ENCODE measurements at places on chromosomes 6 and 20.

DNA sequence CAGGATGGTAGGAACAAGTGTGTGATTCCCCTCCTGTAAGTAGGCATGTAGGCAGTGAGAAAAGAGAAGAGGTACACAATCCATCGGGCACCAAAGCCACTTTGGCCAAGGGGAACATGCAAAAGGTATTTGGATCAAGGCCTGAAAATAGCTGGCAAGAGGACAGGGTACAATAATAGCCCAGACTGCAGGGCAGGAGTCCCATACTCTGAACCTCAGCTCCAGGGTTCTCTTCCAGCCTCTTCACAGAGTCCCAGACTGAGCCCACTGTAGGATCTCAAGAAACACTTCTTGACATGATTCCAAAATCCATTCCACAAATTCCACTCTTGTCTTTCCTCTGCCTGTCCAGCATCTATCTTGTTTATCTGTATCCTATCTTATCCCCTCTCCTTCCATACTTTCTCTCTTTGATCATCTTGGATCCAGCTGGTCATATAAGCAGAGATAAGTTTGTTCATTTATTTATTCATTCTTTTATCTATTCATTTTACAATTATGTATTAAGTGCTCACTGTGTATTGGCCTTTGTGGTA, 19.7 kb downstream of the ACSS2 start:
- DNase-seq, result no peak

- no peak for DNase-seq
These were observed 13.1 kb downstream of the VSTM2L start for GRCh38 chr20:37915800-37916570.

DNA sequence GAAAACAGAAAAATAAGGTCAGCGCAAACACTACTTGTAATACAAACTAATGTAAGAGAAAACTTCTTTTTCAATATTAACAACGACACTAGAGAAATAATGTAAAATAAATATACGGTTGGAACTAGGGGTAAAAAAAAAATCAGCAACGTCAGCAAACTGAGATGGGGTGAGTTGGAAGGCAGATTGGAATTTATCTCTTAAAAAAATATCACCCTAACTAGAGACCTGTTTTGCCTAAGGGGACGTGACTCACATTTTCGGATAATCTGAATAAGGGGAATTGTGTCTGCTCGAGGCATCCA, 705 bp upstream of the UTRN start:
- DNase-seq, result no peak

DNA sequence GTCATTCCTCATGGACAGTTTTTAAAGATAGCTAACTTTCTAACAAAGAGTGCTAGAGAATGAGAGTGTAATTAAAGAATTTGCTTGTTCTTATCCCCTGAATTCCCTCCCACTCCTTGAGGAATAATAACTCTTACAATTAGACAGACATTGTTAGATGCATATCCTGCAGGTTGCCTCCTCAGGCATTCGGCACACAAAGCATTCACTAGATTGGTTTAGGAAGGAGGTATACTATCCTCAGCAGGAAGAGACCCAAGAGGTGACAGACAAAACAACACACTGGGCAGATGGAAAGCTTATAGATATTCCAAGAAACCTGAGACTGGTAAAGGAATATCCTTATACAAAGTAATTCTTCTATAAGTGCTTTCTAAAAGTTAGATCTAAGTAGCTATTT, 109.1 kb upstream of the FAM184A start:
- no peak for DNase-seq

- DNase-seq, result no peak
These were observed 15.5 kb downstream of the CCDC167 start for GRCh38 chr6:37483917-37484785.

DNA sequence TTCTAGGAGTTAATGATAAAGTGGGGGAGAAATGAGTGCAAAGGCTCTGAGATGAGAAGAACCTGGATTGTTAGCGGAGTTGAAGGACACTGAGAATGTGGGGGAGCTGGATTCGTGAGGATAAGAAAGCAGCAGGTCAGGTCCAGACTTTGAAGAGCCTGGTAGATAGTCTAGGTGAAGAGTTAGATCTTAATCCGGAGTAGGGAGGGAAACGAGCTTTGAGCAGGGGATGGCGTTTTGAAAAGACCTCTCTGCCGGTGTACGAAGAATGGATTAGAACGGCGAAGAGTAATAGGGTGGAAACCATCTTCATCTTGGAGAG, 487 bp upstream of the PHF20 start:
- no peak for DNase-seq

- no peak for DNase-seq
These were observed 868 bp downstream of the CYB5R4 start for GRCh38 chr6:83860359-83860755.

GRCh38 chr20:37407019-37407566, 61.2 kb downstream of the SRC start:
- DNase-seq, result no peak

DNA sequence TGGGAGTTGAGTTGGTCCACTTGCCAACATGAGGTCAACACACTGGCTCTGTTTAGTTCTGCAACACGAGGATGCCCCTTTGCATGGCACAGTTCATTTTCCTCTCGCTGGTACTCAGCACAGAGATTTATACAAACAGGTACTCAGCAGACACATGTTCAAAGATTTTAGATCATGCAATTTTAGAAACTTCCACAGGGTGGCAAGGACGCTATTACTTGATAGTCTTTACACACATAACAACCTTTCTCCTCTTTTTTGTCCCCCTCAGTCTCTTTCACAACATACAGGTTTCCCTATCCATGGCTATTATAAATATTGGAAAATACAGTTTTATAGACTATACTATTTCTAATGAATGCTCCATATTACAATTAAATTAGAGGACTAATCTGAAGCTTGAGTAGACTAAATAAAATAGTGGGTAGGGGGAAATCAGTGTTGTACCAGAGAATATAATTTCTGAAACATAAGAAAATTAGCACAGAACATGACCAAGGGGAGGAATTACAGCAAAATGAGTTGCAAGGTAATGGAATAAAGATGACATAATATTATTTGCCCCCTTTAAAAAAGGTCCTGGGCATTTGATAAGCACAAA, 331.8 kb upstream of the BTBD3 start:
- DNase-seq, result no peak

GRCh38 chr6:82205930-82206392, 41.6 kb downstream of the IBTK start:
- no peak for DNase-seq

GRCh38 chr20:39775110-39775509, 813.0 kb downstream of the DHX35 start:
- DNase-seq, result no peak

DNA sequence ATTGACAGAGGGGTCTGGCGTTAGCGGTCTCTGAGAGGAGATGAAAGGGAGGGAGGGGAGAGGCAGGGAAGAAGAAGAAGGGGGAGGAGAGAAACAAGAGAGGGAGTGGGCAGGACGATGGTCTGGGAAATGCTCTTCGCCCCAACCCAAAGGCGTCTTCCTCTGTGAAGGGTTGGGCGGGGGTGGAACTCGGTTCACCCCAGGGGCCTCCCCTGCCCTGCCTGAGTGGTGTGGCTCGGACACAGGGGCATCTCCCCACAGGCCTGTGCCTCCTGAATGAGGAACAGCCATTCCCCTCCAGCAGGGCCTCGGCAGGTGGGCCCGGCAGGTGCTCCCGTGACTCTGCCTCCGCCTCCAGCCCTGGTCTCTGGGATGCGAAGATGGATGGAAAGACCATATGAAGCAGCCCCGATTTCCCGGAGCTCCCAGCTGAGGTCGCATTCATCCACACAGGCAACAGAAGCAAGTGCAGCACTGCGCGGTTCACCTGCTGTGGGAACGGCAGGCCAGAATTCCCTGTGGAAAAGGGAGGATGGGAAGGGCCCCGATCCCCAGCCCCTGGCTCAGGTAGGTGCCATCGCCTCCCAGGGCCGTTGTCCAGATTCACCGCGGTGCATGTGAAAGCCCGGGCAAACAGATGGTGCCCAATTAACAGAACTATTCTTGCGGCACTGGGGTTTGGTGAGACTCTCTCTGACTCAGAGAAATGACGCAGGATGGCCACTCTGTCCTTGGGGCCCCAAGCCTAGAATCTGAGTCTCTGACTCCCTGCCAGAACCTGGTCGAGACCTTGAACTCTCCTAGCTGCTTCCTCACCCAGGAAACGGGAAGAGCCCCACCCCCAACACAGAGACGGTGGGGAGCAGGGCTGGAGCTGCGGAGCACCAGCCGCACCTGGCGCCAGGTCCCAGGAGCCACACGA, 29.4 kb upstream of the RPS6KA2 start:
- DNase-seq, result no peak

DNA sequence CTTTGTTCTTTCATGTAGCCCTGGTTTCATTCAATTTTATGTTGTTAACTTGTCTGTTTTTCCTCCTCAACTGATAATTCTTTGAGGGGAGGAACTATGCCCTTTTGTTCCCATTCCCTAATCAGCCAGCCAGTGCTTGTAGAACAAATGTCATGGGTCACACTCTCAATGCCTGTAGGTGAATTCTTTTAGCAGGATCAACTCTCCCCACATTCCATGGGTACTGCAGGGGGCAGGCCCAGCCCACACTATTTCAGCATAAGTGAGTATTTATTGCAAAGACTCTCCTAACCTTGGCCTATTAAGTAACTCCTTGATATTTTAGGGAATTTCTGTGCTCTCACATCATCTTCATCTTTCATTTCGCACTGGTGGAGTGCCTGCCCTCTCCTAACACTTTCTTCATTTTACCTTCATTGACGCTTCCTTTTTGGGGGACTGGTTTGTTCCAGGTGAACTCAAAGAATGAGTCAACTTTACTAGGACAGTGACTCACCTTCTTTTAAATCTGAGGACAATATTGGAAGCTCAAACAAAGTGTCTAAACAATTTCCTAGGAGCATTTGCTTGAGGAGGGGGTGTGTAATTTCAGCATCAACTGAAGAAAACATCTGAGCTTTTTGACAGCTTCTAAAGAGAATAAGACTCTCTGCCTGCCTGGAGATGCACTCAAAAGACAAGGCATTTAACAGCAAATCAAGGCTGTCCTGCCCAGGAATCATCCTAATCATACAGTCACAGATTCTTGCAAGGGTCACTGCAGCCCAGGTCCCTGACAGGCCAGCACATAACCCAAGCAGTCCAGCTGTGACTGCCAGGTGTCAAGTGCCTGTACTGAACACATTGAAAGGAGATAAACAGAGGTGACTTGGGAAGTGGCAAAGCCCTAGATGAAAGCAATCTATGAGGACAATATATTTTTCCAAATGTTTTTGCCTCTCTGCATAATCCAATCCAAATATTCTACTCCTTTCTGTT, 263.9 kb upstream of the PRND start:
- no peak for DNase-seq

- DNase-seq, result no peak
These were observed 46.5 kb upstream of the IFNGR1 start for GRCh38 chr6:137265561-137266308.

GRCh38 chr6:52507557-52508260, 69.2 kb downstream of the TRAM2 start:
- DNase-seq, result no peak

- no peak for DNase-seq
These were observed 73.0 kb upstream of the NHSL1 start for GRCh38 chr6:138572167-138572875.

- DNase-seq, result peak; percentile 78
These were observed 21.4 kb upstream of the AKIRIN2 start for GRCh38 chr6:87723170-87724078.

DNA sequence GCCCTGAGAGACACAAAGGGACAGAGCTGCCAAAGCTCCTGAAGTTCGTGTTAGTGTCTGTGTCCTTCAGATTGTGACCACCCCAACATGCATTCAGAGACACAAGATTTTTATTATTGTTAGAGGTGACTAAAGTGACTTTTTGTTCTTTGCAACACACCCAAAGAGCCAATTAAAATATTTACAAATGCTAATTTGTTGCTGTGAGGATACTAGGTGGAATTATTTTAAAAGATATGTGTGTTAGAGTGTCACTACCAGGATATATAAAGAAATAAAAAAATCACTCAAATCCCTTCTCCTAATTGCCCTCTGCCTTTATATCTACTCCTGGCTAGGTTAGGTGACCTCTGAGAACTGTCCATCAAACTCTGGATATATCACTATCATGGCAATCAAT, 160.7 kb downstream of the GRIK2 start:
- no peak for DNase-seq

DNA sequence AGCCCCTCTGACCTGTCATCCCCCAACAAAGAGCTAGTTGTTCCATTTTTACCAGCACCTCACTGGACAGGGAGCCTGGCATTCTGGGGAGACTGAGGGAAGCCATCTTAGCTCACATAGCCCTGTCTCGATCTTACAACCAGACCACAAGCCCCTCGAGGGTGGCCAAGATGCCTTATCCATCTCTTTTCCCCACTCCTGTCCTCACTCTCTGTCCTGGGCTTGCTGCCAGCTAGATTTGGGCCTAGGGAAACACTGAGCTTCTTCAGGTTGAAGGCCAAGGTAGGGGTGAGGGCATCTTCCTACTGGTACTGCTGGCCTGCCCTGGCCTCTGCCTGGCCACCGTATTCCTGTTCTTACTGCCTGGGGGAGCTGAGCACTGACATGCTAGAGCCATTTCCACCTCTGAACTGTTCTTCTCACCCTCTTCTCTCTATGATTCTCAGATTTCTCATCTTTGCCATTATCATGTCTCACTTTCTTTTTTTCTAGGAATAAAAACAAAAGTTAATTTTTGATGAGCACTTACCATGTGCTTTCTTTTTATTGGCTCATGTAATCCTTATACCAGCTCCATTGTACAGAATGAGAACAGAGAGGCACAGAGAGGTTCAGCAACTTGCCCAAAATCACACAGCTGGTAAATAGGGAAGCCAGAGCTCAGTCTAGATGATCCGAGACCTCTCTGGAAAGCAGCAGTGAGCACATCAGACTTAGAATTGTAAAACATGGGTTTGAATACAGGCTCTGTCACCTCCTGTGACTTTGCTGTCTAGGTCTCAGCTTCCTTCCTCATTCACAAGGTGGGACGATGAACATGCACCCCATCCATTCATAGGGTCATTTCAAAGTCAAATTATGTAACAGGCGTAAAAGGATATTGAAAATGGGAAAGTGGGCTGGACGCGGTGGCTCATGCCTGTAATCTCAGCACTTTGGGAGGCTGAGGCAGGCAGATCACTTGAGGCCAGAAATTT, 28.7 kb downstream of the FGD2 start:
- no peak for DNase-seq

DNA sequence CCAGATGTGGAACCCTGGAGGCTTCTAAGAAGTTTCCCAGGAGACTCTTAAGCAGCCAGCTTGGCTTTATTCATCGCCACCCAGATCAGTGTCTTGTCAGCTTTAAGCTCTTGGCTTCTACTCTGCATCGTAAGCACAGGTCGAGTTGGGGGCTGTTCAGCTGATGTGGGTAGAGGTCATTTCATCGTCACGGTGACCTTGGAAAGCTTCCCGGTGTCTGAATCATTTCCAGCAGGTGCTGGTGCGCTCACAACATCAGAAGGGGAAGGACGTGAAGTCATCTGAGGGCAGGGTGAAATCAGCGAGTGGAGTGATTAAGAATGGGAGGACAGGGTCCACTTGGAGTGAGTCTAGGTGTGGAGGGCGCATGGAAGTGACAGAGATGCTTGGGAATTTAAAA, 112.6 kb downstream of the SASH1 start:
- DNase-seq, result no peak

GRCh38 chr6:138550346-138550767, 51.1 kb upstream of the NHSL1 start:
- no peak for DNase-seq

GRCh38 chr6:15299430-15300131, 53.7 kb downstream of the JARID2 start:
- DNase-seq, result no peak

Data from hypothalamus (tissue), 51 donors.